ENCODE measurements at places on chromosomes 4 and X.

DNA sequence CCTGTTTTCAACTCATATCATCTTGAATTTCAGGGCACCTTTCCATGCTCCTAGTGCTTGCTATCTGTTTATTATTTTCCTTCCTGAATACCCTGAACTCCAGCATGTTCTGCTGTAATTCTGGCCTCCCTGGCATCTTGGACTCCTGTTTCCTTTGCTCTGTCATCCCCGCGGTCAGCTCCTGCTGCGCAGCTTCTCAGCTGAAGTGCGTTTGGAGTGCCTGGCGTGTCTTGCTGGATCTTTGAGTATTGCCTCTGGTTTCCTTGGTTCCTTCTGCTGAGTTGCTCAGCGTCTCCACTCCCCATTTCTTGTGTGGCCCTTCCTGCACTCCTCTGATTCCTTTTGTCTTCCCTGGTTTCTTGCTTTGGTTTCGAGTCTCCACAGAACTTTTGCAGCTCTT, 84.4 kb downstream of the HTT start:
- DNase-seq, result no peak

GRCh38 chrX:136272325-136272724, 21.1 kb upstream of the MAP7D3 start:
- no peak for DNase-seq

- no peak for DNase-seq
Measured at GRCh38 chr4:70382691-70383181, at the start of gene SMR3B. TSS of gene SMR3B (plus strand) at chr4:70383131. CDS start at chr4:70384511, 1,380 bp downstream.

DNA sequence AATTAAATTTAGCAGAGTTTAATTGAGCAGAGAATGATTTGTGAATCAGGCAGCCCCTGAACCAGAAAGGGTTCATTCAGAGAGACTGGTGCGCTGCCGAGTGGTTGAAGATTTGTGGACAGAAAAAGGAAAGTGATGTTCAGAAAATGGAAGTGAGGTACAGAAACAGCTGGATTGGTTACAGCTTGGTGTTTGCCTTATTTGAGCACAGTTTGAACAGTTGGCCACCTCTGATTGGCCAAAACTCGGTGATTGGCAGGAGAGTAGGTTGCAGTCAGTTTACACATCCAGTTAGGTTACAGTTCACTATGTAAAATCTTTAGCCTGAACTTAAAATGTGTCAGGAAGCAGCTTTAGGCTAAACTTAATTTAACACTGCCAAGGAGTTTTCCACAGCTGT, 14.9 kb downstream of the MID1IP1 start:
- DNase-seq, result no peak

GRCh38 chr4:76733068-76733771, 164.7 kb downstream of the SOWAHB start:
- no peak for DNase-seq

- DNase-seq, result no peak
Measured at GRCh38 chrX:112877771-112878173, 37.1 kb upstream of the AMOT start.

DNA sequence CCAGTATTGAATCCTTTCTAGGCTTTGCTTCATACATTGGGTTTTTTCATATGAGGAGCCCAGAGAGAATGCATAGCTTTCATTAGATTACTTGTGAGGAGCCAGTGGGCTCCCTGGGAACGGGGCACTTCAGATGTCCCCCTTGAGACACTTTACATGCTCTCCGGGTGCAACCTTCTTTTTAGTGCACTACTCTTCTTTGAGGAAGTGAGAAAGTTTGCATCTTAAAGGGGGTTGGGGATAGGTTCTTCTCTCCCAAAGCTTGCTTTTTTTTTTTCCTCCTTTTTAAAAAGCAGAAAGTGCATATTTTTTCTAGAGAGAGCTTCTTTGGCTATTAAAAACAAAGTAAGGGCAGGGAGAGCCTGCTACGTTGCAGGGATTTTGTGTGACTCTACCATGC, 4.3 kb downstream of the HADH start:
- no peak for DNase-seq

DNA sequence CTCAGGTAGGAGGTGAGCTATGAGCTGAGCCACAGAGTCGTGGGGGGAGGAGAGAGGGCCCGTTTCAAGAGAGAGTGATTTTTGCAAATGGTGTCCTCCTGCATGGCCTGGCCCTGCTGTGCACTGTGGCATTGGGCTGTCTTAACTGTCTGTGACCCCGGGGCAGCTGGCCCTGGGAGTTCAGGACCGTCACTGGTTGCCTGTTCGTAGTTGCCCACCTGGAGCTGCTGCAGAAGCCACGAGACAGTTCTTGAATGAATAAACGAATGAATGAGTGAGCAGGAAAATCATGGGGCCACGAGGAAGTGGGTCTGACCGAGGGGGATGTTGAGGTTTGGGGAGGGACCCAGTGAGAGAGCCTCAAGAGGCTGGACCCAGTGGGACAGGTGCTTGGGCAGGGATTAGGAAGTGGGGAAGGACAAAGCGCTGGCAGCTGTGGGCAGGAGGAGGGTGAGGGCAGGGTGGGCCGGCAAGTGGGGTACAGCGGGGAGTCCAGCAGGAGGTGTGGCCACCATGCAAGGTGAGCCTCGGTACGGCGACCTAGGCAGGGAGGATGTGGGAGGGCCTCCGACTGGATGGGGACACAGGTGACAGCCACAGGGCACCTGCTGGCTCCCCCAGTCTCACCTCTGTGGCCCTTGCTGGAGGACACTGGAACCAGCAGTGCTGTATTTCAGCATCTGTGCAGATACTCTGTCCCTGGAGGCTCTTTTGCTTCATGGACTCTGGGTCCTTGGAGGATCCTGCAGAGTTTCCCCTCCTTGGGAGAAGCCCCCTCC, 10.2 kb downstream of the RGS12 start:
- DNase-seq, result no peak

DNA sequence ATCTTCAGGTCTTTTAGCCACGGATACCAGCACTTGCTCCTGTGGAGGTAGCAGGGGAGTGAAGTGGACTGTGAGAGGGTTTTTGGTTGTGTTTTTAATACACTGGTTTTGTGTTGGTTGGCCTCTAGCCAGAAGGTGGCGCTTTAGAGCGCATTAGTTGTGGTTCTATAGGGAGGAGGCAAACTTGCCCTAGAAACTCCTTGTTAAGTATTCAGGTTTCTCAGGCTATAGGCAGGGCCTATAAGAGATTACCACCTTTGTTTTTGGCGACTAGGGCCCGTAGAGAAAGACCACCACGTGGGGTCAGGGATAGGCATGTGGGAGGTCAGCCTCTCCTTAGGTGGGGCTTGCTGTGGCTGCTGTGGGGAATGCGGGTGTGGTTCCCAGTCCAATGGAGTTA, 221.6 kb upstream of the SPANXN4 start:
- DNase-seq, result no peak

GRCh38 chr4:180665481-180665880, 1577.7 kb upstream of the TENM3 start:
- DNase-seq, result no peak

GRCh38 chr4:87977521-87978278, 2.2 kb downstream of the SPP1 start:
- no peak for DNase-seq

GRCh38 chrX:37594755-37595382, 23.4 kb downstream of the LANCL3 start:
- no peak for DNase-seq

- DNase-seq, result no peak
Measured at GRCh38 chr4:90419124-90419711, 292.0 kb downstream of the CCSER1 start.

GRCh38 chr4:79949178-79949577, 123.9 kb downstream of the ANTXR2 start:
- no peak for DNase-seq

DNA sequence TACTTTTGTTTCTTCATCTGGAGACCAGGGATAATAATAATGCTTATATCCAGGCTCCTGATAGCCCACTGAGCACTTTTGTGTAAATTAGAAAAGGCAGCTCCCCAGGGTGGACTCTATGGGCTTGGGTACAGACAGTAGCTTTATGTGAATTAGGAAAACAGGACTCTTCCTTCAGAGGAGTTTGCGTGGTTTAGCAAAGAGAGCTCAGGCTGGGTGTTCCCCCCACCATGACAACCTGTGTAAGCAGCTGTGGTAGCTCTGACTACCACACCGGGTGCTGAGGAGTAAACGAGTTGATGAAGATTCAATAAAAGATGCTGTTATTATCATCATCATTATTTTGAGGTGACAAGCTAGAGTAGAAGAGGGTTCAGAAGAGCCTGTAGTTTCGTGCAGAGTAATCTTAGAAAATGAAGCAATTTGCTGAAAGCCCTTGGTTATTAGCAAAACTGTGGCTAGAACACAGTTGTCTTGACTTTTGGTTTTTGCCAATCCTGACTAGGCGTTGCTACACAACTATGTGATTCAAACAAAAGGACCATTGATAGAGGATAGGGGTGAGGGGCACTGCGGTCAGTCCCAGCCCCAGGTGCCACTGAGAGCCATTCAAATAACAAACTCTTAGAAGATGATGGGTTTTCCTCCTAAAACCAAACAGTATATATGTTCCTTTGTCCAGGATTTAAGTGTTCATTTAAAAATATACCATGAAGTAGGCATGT, 60.6 kb upstream of the LIMCH1 start:
- DNase-seq, result no peak

GRCh38 chr4:144355811-144356757, 215.6 kb upstream of the GYPA start:
- no peak for DNase-seq

- DNase-seq, result no peak
Measured at GRCh38 chr4:160423879-160424451, 1321.1 kb downstream of the RAPGEF2 start.

DNA sequence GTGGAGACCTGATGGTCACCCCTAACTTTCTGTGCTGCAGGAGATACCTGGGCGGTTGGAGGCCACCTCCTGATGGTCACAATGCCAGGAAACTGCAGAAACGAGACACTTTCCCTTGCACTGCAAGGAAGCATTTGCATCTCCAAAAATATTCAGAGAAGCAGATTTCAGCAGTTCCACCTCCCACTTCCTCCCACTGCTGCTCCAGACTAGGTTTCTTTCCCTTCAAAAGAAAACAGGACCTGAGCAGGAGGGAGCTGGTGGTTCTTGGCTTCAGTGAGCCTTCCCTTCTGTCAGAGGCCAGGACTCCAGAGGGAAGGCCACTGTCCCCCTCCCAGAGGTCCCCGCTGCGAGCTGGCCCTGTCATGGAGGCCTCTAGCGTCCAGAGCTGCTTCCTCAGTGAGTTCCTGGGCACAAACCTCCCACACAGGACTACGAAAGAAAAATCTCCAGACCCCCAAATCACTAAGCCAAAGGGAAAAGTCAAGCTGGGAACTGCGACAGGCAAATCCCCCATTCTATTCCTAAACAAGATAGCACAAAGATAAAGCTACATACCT, 35.9 kb downstream of the GPM6B start:
- DNase-seq, result no peak

DNA sequence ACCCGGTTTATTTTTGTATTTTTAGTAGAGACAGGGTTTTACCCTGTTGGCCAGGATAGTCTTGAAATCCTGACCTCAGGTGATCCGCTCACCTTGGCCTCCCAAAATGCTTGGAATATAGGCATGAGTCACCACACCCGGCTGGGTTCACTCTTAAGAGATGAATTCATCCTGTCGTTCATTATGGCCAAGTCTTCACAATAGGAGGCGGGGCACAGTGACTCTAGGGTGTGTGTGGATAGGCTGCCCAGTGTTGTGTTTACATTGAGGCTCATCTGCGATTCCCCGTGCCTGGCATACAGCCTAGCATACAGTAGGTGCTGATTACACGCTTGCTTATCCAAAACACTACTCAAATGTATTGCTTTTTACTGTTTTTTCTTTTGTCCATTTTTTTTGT, 41.3 kb upstream of the IGFBP7 start:
- DNase-seq, result no peak

DNA sequence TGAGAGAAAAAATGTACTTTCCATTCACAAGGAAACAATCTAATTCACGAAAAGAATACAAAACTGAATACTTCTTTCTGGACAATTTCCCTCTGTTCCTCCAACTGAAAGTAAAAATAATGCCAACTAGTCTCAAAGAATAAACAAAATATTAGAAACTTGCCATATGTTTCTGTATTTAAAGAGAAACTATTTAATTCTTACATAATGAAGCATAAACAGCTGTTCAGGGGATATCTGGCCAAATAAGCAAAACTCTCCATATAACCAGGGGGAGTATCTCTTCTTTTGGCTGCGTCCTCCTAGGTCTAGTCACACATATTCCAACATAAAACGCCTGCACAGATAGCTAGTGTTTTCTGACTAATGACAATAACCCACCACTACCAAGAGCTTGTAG, 805 bp downstream of the GATB start:
- no peak for DNase-seq

GRCh38 chrX:68433155-68433980, at the start of gene OPHN1:
TSS of gene OPHN1 (minus strand) at chrX:68433495. CDS start at chrX:68433020, 475 bp downstream.
- no peak for DNase-seq

DNA sequence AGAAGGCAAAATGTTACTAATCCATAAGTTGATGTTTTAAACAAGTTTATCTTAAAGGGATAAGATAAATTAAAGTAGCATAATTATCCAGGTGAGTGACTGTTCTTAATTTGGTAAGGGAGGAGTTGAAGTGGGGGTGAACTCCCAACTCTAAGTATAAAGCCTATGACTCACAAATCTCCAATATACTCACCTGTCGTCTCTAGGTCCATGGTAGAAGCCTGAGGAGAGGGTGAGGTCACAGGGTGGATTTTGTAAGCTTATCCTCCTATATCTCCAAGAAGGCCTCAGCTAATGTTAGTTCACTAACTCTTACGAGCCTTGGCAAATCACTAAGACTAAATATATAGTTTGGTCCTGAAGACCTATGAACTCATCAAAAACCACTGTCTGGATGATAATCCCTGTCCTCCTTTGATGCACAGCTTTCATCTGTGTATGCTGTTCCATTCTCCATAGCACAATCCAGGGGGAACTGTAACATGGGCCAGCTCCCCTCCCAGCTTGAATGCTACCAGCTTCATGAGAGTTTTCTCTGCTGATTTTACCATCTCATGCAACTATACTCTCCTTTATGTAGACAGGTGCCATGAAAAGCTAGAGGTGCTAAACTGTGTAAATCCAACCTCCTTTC, 158.7 kb downstream of the BTC start:
- no peak for DNase-seq

GRCh38 chrX:14594521-14594920, 65.2 kb downstream of the GLRA2 start:
- no peak for DNase-seq

DNA sequence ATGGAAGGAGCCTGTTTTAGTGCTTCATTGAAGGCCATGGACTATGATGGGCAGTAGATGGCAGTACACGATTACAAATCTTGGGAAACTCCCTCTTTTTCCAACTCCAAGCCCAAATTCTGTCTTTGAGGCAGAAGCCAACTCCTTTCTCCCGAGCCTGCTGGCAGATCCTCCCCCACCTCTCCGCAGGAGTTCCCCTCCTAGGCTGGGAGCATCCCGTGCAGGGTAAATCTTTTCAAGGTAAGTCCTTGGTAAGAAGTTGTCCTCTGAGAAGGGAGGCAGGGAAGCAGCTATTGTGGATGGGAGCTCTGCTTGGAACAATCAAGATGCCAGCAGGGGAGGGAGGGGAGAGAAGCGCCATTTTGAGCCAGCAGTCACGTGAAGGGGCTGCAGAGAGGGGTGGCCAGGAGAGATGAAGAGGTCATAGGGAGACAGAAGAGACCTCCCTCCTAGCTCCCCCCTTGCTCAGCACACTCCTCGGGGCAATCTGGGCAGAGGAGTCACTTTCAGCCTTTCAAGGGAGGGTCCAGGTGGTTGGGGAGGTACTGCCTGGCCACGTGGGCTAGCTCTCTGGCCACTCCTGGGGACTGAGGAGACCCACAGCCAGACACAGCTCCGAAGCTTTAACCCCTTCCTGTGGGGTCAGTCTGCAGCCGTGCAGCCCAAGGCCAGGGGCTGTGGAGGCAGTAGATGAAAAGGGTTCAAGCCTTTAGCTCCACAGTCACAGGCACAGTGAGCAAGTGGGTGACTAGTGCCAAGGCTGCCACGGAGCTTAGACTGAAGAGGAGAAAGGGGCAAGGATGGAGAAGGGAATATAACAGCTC, 9.6 kb downstream of the CC2D2A start:
- no peak for DNase-seq

Data from stimulated activated CD4-positive, alpha-beta T cell treated with anti-CD3 and anti-CD28 coated beads, Interleukin-12 subunit alpha, Interleukin-12 subunit beta, amount 100 ng/mL, for 4 hours (primary cell).